ENCODE measurements at places on chromosomes 6 and 20.

DNA sequence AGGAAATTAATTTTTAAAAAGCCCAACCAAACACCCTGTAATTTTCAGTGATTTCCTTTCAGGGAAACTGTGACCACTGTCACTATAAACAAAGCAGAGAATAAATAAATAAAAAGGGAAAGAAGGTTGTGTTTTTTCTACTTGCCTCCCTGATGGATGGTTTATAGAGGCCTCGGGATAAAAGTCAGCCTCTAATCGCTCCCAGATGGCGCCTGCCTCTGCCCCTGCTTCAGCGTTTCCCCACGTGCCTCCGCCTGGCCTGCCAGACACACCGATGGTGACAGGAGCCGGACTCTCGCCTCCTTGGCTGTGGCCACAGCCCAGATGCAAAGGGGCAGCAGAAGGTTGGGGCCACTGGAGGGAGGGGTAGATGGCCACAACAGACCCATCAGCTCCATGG lies 327.7 kb downstream of the CDC5L start:
- DNase-seq: no peak

DNA sequence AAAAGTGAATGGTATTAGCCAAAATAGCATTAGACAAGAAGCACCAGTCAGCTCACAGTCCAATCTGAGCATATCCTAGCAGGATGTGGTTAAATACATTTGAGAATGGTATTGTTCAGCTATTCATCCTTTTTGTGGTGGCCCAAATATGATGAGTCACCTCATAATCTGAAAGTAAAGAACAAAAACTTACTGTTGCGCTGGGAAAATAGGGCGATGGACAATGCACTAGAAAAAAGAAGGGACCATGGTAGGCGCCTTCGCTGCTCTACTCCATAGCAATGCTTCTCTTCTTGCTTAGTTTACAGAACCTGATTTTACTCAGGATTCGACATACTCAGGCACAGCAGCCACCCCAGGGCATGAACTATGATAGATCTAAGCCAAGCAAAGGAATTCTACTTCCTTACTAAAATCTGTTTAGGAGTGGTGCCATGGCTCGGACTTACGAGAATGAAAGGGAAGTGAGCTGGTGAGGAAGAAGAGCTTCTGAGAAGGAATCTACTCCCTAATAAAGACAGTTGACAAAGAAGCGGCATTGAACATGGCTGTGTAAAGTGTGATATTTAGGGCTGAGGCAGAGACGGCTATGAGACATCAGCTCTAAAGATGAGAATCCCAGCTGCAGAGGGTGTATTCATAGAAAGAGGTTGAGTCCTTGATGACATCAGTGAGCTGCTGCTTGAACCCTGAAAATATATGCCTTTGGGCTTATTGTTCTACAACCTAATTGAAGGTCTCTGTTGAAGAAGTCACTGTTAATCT lies 16.6 kb upstream of the FBXO9 start:
- no peak for DNase-seq

DNA sequence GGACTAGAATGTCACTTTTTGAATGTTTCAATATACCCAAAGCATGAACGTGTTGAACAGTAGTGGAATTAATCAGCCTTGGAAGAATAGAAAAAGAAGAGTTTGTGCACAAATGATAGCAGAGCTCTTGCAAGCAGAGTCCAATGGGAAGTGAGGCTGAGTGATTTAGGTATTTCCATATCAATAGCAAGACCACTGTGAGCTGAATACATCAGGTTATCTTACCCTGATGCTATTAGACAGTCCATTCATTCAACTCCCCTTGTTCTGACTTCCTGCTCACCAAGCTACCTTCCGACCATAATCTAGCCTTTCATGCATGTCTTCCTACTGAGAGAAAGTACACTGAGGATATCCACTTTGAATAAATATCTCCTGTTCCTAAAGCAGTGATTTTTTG lies 349.2 kb upstream of the RNF217 start:
- DNase-seq: no peak

DNA sequence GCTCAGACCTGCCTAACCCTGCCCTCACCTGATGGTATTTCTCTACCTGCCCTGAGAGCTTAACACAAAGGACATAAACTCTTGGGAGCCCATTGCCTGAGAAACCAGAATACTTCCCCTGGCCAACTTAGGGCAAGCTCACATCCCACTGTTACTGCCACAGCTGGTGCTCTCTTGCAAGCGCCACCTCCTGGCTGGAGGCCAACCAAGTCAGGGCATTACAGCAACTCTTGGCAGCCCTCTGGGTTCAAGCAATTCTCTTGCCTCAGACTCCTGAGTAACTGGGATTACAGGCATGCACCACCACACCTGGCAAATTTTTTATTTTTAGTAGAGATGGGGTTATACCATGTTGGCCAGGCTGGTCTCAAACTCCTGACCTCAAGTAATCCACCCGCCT lies 70.1 kb downstream of the HECA start:
- no peak for DNase-seq

DNA sequence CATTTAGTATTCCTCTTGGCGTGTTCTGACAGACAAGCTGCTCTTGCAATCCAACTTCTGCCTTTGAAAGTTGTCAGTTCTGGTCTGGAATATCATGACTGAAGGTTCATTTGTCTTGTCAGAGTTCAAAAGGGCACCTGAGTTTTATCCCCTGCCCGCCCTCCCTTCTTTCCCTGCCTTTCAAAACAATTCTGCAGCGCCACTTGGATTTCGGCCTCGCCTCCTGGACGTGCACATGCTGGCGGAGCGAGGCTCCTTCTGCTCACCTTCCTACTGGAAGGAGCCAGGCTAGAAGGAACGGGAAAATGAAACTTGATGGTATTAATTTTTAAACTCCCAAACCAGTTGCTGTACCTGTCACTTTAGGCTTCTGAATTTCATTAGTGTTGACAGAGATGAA lies 55.7 kb upstream of the HDGFL1 start:
- DNase-seq: no peak

DNA sequence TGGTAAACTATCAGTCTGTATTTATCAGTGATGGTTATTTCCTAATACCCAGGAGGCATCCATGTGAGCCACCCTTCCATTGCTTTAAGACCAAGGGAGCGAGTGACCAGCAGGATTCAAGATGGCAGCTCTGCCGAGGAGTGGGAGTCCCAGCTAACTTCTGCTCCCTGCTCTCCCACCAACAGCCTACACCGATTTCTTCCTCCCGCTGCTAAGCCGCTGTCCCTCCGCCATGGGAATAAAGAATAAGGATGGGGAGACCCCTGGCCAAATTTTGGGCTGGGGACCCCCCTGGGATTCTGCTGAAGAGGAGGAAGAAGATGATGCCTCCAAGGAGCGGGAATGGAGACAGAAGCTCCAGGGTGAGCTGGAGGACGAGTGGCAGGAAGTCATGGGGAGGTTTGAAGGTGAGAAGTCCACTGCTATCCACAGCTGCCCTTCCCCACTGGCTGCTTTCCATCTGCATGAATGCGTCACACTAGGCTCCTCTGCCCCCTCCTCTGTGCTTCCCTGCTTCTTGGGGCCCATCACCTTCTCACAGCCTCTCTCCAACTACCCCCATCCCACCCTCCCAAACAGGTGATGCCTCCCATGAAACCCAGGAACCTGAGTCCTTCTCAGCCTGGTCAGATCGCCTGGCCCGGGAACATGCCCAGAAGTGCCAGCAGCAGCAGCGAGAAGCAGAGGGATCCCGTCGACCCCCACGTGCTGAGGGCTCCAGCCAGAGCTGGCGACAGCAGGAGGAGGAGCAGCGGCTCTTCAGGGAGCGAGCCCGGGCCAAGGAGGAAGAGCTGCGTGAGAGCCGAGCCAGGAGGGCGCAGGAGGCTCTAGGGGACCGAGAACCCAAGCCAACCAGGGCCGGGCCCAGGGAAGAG lies 10.3 kb downstream of the NFKBIL1 start:
- no peak for DNase-seq
